ENCODE measurements at places on chromosomes 7 and 10. TPM values are rescaled to one million over a fixed set of nuclear protein-coding genes. Genes with fewer than 3 reads are reported as not detected.
A peak's percentile ranks its signal among the peaks of the same experiment; 100 is the strongest.

FAM25G gene
- total RNA-seq = not detected

EBLN1 gene
- total RNA-seq = not detected

CFAP46 gene
- total RNA-seq = not detected

DNA sequence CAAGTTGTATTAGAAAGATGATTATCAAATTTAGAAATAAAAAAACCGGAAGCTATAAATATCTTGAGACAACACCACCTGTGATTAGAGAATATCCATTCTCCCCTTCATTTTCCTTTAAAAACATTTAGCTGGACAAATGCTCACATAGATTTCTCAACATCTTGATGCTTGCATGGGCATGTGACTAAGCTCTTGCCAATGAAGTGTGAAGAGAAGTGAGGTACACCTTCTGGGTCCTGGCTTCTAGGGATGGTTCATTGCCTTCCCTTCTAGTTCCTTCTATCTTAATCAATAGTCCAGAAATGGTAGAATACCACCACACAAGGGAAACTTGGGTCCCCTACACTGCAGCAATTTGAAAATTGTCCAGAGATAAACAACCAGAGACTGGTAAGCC is 41.0 kb downstream of the WAPL start:
- no peak for DNase-seq

DNA sequence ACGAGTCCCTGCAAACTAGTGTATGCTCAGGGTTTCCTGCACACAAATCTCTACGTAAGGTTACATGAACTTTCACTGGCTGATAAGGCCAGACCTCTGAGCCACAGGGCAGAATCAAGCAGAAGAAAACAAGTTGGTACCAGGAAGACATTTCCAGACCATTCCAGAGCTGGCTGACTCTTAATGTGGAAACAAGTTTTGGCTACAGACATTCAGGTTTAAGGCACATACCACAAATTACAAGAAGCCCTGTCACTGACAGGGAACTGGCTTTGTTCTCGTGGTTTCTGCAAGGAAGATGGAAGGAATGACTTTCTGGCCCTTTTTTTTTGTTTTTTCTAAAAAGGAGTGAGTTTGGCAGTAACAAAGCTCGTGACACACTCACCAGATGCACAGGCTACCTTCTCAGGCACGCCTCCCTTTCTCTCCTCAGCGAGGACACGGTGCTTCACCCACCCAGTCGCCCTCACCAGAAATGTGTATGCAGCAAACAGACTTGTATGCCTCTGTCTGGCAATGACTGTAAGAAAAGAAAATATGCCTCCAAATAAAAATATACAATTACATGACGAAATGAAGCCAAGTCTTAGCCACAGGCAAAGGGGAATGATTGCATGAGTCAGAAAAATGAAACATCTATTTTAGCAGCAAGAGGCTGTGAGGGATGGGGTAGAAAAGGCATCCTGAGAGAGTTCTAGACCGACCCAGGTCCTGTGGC is 22.6 kb downstream of the PLAC9 start:
- DNase-seq = peak; percentile 89

- no peak for DNase-seq
These were observed 90.1 kb downstream of the UBE2H start for GRCh38 chr7:129862682-129863081.

DNA sequence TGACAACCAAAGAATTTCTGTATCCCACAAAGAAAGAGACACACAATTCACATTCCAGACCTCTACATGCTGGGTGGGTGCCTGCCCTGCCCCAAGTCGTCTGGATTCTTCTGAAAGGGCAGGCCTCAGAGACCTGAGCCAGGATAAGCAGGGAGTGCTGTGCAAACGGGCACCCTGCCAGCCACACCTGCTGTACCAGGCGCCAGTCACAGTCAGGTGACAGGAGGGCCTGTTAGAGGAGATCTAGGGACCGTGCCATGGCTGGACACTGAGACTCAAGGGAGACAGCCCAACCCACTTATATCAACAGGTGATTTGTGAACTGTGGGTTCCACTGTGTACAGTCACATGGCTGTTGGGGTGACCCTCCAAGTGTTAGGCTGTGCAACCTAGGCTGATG is 103.1 kb upstream of the AFAP1L2 start:
- no peak for DNase-seq

- no peak for DNase-seq
These were observed 1.1 kb downstream of the GPRIN2 start for GRCh38 chr10:46555366-46555712.
